ENCODE measurements at places on chromosomes 7 and 10.

DNA sequence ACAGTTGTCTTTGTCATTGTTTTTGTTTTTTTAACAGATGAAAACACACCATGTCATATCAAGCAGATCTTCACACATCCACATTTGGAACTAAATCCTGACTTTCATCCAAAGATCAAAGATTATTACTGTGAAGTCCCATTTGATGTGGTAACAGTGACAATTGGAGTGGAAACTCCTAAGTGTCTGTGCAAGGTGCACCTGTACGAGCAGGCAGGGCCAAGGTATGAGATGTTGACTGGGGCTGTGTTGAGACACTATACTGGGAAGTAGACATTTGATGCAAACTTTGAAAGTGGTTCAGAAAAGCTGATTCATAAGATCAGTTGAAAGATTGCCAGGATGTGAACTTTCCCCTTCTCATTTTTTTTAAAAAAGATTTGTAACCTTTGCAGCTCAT is 152.3 kb downstream of the CPED1 start:
- DNase-seq: no peak

GRCh38 chr10:54826994-54827560 is 26.0 kb upstream of the PCDH15 start:
- no peak for DNase-seq

DNA sequence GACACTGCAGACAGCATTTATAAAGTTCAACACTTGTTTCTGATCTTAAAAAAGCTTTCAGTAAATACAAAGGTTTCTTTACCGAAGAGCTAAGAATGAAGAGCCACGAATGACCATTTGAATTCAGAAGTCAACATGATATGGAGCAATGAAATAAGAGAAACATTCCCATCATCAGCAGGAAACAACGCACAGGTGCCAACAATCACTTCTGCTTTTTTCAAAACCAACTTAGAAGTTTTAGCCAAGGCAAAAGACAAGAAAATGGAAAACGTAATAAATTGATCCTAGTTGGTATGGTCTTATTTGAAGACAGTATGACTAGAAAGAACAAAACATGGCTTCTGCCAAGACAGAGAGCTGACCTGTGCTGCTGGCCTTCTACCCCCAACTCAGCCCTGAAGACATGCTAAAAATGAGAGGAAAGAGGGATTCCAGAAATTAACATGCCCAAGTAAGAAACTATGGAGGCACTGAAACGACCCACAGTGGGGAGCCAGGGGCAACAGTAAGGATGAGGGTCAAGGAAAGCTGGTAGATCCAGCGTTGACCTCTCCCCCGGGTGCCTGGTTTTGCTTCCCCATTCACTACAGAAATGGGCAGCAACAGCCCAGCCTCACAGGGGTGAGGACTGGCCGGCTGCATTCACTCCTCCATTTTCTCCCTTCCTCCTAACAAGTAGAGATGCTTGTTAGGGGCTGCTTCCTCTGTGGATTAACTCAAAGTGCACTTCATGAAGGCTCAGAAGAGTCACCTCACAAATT is 30.1 kb downstream of the VPS41 start:
- DNase-seq: no peak

DNA sequence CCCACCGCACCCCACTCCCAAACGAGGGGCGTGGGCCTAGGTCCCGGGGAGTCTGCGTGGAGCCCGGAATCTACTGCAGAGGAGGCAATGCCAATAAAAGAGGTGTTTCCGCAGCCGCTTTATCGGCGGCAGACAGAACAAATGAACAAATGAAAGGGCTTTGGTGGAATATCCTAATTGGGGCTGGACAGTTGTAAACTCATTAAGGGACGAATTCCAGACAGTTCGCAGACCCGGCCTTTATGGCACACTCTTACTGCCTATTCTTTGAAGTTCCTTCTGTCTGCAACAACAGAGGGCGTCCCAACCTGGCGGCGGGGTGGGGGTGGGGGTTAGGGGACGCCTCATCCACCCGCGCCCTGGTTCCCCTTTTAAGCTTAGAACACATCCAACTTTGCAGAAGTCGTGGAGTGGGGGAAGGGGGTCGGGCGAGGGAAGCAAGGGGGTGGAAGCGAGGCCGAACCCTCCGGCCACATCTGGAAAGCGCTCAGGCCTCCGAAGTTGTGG is 4.1 kb downstream of the HOXA9 start:
- DNase-seq: no peak
